ENCODE measurements at places on chromosomes 2 and 18.

GRCh38 chr2:135086222-135086621, 34.1 kb downstream of the RAB3GAP1 start:
- no peak overlapping the region for H3K4me3 ChIP-seq
- H3K4me1 ChIP-seq: no peaks in the 10 kb centered on the region

DNA sequence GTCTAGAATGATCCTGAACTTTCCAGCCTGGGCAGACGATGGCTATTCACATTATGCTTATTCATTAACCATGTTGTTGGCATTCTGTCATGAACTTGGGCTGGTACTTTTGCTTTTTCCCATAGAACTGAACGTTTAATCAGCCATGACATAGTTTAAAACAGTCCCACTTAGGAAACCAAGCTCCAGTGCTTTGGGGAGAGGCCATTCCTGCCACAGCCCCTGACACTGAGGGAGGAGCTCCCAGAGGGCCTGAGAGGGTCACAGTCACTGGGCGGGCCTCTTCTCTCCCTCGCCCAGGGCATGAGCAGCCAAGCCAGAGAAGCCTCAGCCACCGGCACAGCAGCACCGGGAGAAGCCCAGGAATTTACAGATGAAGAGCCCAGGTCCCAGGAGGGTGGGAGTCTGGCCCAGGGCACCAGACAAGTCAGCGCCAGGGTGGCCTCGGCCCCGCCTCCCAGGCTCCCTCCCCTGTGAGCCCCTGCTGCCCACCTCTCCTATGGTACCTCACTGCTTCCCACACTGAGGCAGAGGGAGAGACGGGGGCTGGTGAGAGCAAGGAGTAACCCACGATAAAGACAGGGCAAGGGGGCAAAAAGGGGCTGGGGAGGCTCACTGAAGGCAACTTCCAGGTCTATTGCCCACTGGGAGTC, 33.6 kb downstream of the MAL start:
- H3K27ac ChIP-seq: no peak overlapping the region
- no peaks in the 10 kb centered on the region for H3K4me1 ChIP-seq
- no peak for DNase-seq
- no peaks in the 10 kb centered on the region for H3K36me3 ChIP-seq
- H3K27me3 ChIP-seq: no peaks in the 10 kb centered on the region
- no peak overlapping the region for H3K4me3 ChIP-seq

GRCh38 chr18:10490401-10491165, 35.2 kb upstream of the NAPG start:
- DNase-seq: no peak
- H3K36me3 ChIP-seq: peaks cover 12% of the 10 kb centered on the region
- H3K4me1 ChIP-seq: no peaks in the 10 kb centered on the region
- no peaks in the 10 kb centered on the region for H3K27me3 ChIP-seq

DNA sequence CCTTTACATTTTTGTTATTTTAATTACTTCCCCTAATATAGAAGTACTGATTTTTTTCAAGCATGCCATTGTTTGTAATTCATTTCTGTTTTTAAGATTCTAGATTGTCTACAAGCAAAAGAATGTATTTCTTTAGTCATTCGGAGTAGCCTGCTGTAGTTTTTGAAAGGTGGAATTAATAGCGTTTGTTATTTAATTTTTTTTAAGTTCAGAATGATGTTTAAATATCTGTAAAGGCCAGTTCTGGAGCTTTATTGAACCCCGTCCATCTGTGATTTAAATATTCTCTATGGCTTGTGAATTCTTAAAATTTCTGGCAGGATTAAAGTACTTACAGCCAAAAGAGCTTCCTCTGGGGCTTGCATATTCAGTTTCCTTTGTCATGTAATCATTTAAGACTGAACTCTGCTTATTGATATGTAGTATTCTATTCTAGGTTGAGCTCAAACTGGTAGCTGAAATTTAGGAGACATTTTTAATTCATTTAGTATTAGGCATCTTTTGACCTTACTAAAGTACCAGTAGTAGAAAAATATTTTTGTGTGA, 5.2 kb downstream of the TGIF1 start:
- peak overlapping the region; percentile 86 for H3K4me3 ChIP-seq
- peaks cover 3% of the 10 kb centered on the region for H3K4me1 ChIP-seq
- no peaks in the 10 kb centered on the region for H3K27me3 ChIP-seq
- peak overlapping the region; percentile 81 for H3K27ac ChIP-seq
- no peak for DNase-seq

- no peaks in the 10 kb centered on the region for H3K27me3 ChIP-seq
- DNase-seq: no peak
- H3K4me3 ChIP-seq: no peak overlapping the region
- H3K27ac ChIP-seq: no peak overlapping the region
These were observed 12.1 kb downstream of the LCLAT1 start for GRCh38 chr2:30459140-30459539.

DNA sequence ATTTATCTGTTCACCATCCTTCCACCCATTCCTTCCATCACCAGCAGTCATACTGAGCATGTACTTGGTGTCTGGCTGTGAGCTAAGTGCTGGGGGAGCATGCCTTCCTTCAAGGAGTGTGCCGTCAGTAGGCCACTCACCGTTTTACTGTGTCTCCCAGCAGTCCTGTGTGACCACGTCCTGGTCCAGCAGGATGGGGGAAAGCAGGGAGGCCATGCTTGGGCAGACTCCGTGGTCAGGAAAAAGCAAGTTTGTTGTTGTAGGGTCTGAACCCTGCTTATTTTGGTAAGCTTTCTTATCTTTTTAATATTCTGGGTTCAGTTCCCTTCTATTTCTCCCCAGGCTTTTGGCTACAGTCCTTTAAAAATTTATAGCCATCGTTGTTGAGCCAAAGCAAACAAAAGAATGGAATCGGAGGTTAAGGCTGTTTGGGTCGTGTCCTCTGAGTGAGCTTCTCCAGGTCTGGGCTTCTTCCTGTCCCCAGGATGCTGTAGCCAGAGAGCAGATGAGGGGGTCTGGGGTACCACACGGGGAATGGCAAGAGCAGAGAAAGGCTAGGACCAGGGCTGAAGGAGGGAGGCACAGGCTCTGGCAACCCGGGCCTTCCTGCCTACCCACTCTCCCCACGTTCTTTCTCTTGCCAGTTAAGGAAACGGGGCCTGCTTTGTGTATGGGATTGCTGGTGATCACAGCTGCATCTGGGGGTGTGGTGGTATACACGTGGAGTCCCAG, 13.5 kb downstream of the SLC30A3 start:
- no peak for DNase-seq
- no peaks in the 10 kb centered on the region for H3K27me3 ChIP-seq
- H3K36me3 ChIP-seq: peaks cover under 1% of the 10 kb centered on the region
- H3K4me1 ChIP-seq: no peaks in the 10 kb centered on the region
- no peak overlapping the region for H3K4me3 ChIP-seq

DNA sequence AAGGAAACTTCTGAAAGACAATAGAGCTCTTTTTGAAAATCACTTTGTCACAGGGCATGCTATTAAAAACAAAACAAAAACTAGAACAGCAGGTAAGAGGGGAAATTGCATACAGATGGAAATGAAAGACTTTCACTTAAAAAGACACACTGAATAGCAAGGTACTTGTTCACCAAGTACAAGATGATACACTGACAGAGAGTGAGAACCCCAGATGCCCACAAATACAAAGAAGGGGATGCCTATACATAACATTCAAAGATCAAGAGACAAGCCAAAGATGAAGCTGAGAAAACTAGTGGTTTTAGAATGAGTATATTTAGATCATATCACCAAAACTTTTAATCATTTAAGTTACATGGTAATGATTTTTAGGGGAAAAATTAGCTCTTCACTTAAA, 60.7 kb downstream of the ASXL2 start:
- H3K27me3 ChIP-seq: no peaks in the 10 kb centered on the region
- DNase-seq: no peak
- no peaks in the 10 kb centered on the region for H3K4me1 ChIP-seq
- no peak overlapping the region for H3K27ac ChIP-seq
- H3K36me3 ChIP-seq: no peaks in the 10 kb centered on the region
